RWPE1 (cell line): ENCODE measurements at places on chromosomes 2 and 18.

- DNase-seq, result no peak
These were observed 217.7 kb upstream of the SMAD7 start for GRCh38 chr18:49168281-49168985.

GRCh38 chr2:223587301-223587700, 14.9 kb downstream of the SCG2 start:
- DNase-seq, result no peak

DNA sequence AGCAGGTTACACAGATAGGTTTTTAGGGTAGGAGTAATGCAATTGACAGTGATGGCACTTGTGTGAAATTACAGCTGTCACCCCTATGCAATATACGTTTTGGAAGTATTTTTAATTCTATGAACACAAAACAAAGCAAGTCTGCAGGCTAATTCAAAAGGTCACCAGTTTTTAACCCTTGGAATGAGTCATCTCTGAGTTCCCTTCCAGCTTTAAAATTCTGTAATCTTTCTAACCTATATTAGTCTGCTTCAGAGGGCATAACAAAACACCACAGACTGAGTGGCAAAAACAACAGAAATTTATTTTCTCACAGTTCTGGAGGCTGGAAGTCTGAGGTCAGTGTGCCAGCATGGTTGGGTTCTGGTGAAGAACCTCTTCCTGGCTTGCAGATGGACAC, 596.9 kb upstream of the HNMT start:
- DNase-seq, result no peak

GRCh38 chr2:133262893-133263292, 305.4 kb downstream of the NCKAP5 start:
- DNase-seq, result no peak

- DNase-seq, result no peak
These were observed 83.9 kb downstream of the SMAD7 start for GRCh38 chr18:48866856-48867255.

DNA sequence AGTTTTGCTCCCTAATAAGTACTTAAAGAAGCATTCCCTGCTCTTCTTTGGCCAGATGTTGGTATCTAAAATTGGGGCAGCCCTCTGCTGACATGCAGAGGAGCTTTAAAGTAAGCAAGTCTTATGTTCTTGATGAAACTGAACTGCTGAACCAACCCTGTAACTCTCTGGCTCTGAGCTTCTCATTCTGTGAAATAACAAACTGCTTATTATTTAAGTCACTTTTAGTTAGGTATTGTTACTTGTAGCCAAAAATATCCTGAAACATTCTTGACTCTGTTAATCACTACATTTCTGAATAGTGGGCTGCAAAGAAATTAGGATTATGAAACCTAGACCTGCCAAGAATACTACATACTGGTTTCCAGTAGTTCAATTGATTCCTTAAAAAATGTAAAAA, 15.5 kb downstream of the PPP3R1 start:
- DNase-seq, result no peak

- peak; percentile 38 for DNase-seq
These were observed 94.4 kb downstream of the FANCL start for GRCh38 chr2:58146707-58147106.

DNA sequence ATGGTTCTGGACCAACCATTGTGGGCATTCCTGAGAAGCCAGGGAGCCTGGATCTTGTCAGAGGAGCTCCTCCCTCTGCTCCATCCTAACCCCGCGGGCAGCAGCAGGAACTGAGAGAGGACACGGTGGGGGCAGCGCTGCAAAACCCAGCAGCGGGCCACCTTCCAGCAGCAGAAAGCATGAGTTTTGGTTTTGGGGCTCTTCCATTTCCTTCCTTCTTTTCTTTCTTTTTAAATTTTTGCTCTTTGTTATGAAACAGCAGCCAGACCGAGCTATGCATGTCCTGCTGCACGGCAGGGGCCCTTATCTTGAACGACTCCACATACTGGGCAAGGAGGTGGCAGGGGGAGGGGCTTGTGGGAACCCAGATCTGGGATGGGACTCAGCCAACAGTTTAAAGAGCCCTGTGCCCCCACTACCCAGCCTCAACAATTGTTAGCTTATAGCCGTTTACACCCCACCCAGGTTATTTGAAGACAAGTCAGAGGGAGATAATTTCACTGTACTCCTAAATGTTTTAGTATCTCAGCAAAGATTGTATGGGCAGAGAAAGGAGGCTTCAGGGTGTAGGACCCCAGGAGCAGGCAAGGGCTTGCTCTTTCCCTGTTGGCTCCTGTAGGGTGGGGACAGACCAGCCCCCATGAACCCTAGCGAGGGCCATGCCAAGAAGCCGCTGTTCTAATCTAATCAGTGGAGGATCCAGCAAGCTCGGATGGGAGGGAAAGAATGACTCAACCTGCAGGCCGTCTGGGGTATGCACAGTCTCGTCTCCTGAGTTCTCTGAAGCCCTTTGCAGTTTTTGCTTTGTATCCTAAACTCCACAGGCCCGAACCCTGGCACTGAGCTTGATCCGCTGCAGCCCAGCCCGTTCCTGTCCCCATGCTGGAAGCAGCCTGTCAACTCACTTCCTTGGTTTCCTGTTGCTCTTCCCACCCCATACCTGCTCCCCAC, 75.3 kb downstream of the LRRFIP1 start:
- no peak for DNase-seq

- no peak for DNase-seq
These were observed 538.1 kb upstream of the DSEL start for GRCh38 chr18:68054669-68055068.
